Kidney (tissue), 22 donors: ENCODE measurements at places on chromosomes 5 and 9. TPM values are rescaled to one million over a fixed set of nuclear protein-coding genes. Genes with fewer than 3 reads are reported as not detected.
A peak's percentile ranks its signal among the peaks of the same experiment; 100 is the strongest.

GRCh38 chr9:7028591-7028990 is 270.8 kb downstream of the KDM4C start:
- H3K36me3 ChIP-seq: no peaks in the 10 kb centered on the region
- no peaks in the 10 kb centered on the region for H3K4me1 ChIP-seq
- no peak overlapping the region for H3K4me3 ChIP-seq
- no peaks in the 10 kb centered on the region for H3K27me3 ChIP-seq
- DNase-seq: no peak

DNA sequence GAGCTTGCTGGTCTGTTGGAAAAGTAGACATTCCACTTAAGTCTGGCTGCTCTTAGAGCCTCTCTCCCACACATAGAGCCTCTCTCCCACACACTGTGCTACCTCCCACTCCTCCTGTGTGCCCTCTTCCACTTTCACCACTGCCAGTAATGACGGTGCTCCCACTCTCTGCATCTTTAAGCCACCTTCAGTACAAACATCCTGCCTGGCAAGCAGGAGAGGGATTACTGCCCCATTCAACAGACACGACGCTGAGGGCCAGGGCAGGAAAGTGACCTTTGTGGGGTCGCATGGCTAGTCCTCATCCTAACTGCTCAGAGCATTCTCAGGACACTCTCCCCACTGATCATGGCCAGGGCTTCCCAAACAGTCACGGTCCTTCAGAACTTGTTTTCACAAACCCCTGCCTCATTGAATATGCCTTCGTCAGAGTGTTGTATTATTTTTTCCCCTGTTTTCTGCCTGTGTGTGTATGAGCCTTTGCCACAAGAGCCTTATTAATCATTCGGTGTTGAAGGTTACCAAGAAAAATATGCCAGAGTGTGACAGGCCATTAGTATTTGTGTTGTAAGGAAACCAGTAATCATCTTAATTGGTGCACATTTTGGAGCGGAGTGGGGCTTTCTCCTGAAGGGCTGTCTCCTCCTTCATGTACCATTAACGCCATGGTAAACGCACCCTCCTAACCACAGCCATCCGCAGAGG is 87.1 kb upstream of the SAP30L start:
- DNase-seq: peak; percentile 58
- peaks cover 9% of the 10 kb centered on the region for H3K4me1 ChIP-seq
- no peak overlapping the region for H3K4me3 ChIP-seq
- no peaks in the 10 kb centered on the region for H3K36me3 ChIP-seq
- peak overlapping the region; percentile 33 for H3K27ac ChIP-seq
- H3K27me3 ChIP-seq: no peaks in the 10 kb centered on the region

DNA sequence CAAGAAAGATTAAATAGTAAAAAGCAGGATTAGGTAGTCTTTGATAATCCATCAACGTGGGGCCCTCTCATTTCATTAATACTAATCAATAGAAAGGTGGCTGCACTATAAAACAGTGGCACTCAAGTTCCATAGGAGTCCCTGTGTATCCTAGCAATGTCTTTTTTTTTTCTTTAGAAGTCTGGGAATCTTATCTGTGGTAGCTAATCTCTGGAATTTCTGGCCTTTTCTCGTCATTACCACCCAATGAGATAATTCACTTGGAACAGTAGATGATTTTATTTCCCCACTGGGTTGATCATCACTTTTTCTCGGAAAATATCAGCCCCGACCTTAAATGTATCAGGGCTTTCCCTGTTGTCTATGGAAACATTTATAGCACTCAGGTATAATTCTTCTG is 86.8 kb upstream of the CDH6 start:
- peaks cover 8% of the 10 kb centered on the region for H3K4me1 ChIP-seq
- H3K27ac ChIP-seq: peak overlapping the region; percentile 54
- no peak overlapping the region for H3K4me3 ChIP-seq
- no peaks in the 10 kb centered on the region for H3K36me3 ChIP-seq
- DNase-seq: no peak
- no peaks in the 10 kb centered on the region for H3K27me3 ChIP-seq

DNA sequence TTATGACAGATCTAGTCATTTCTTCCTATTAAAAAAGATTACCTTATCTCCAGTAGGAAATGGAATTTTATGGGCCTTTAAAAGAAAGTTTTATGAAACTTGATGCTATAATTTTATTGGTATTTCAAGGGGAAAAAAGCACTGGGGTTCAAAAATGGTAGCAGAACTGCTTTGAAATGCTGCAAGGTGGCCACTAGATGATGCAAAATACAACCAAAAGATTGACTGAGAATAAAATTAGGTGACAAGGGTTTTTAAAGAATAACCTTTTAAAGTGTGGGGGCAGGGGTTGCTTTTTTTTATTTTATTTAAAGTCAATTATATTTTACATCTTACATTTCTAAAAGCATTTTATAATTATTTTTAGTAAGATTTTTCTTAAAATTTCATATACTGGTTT is 61.7 kb downstream of the KLF9 start:
- H3K36me3 ChIP-seq: peaks cover 2% of the 10 kb centered on the region
- H3K4me1 ChIP-seq: no peaks in the 10 kb centered on the region
- no peak overlapping the region for H3K4me3 ChIP-seq
- DNase-seq: peak; percentile 8

GRCh38 chr5:87754009-87754757 is 341.5 kb upstream of the CCNH start:
- H3K4me1 ChIP-seq: no peaks in the 10 kb centered on the region
- H3K36me3 ChIP-seq: no peaks in the 10 kb centered on the region
- H3K27me3 ChIP-seq: peaks cover 3% of the 10 kb centered on the region

- DNase-seq: peak; percentile 81
- no peak overlapping the region for H3K27ac ChIP-seq
- no peak overlapping the region for H3K4me3 ChIP-seq
- no peaks in the 10 kb centered on the region for H3K36me3 ChIP-seq
- no peaks in the 10 kb centered on the region for H3K27me3 ChIP-seq
Measured at GRCh38 chr5:38563624-38564023, 7.2 kb upstream of the LIFR start.

- DNase-seq: no peak
- no peak overlapping the region for H3K4me3 ChIP-seq
- no peaks in the 10 kb centered on the region for H3K36me3 ChIP-seq
- no peaks in the 10 kb centered on the region for H3K27me3 ChIP-seq
- no peak overlapping the region for H3K27ac ChIP-seq
Measured at GRCh38 chr5:8628521-8628920, 759.6 kb downstream of the MTRR start.

DNA sequence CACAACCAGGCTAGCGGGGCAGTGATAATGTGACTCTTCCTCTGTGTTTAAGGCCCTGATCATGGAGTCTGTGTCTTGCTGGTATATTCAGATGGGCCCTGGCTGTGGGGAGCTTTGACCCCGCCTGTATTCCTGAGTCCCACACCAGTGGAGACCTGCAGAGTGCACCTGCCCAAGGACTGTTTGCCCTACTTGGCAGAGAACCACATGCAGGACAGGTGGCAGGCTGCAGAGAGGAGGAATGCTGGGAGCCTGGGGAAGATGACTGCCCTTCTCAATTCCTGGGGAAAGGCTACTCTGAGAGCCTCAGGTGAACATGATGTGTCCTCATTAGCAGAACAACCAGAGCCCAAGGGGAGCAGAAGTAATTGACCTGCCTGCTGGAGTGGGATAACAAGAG is 36.2 kb downstream of the IARS1 start:
- H3K4me1 ChIP-seq: no peaks in the 10 kb centered on the region
- H3K27me3 ChIP-seq: no peaks in the 10 kb centered on the region
- peaks cover 11% of the 10 kb centered on the region for H3K36me3 ChIP-seq
- H3K4me3 ChIP-seq: no peak overlapping the region

- H3K4me3 ChIP-seq: no peak overlapping the region
- no peaks in the 10 kb centered on the region for H3K36me3 ChIP-seq
- DNase-seq: no peak
Measured at GRCh38 chr9:126366366-126367011, 39.9 kb downstream of the MVB12B start.

DNA sequence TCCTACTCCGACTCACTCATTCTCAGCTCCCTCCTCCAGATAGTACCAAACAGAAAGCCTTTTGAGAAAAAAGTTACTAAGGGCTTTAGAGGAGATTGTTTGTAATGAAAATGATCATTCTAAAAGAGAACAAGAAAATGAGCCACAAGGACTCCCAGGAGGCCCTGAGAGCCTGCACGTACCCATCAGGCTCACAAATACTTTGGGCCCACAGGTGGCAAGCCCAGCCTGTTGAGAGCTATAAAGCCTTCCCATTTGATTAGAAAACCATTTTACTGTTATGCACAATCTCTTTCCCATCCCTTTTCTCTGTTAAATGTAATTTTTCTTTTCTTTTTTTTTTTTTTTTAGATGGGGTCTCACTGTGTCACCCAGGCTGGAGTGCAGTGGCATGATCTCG is 136.1 kb downstream of the LHFPL2 start:
- H3K4me1 ChIP-seq: peaks cover 3% of the 10 kb centered on the region
- no peak overlapping the region for H3K4me3 ChIP-seq
- no peaks in the 10 kb centered on the region for H3K27me3 ChIP-seq
- H3K27ac ChIP-seq: no peak overlapping the region

DNA sequence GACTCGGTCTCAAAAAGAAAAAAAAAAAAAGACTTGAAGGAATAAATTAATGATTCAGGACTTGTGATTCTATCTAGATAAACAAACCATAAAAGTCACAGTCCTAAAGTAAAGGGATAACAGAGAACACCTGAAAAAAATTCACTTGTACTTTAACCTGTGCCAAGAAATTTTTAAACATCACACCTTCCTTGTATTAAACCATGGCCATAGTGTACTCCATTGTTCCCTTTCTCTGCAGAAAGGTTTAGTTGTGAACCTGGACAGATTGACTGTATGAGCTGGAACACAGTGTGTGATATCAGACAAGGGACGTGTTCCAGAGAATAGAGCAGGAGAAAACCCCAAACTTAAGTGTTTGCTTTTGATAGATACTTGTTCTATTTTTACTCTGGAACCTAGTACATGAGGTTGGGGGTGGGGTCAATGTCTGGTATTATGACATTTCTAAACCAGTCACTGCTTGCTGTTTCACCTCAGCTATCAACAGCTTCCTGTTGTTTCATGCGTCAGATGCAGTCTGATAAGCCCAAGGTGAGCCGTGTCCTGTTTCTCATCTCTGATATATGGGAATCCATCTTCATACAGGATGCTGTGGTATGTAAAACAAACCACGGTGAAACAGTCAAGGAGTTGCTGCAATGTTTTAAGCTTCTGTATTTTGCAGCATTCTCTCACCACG is 62.5 kb upstream of the ITGA1 start:
- H3K27ac ChIP-seq: peak overlapping the region; percentile 35
- H3K4me3 ChIP-seq: no peak overlapping the region
- H3K36me3 ChIP-seq: no peaks in the 10 kb centered on the region
- no peaks in the 10 kb centered on the region for H3K4me1 ChIP-seq
- no peaks in the 10 kb centered on the region for H3K27me3 ChIP-seq
- DNase-seq: no peak

- H3K4me3 ChIP-seq: no peak overlapping the region
- no peaks in the 10 kb centered on the region for H3K27me3 ChIP-seq
- H3K4me1 ChIP-seq: peaks cover 2% of the 10 kb centered on the region
- H3K36me3 ChIP-seq: no peaks in the 10 kb centered on the region
- DNase-seq: no peak
Measured at GRCh38 chr9:94014920-94015319, 59.8 kb upstream of the BARX1 start.

The CDC20B gene
- 0.88 TPM for polyA plus RNA-seq

The RIC1 gene
- polyA plus RNA-seq: 2.9 TPM

The MYOZ3 gene
- 1.3 TPM for polyA plus RNA-seq

The PCDHA1 gene
- not detected for polyA plus RNA-seq
